Mammary epithelial cell (primary cell): ENCODE measurements at places on chromosomes 13 and 19. TPM values are rescaled to one million over a fixed set of nuclear protein-coding genes. Genes with fewer than 3 reads are reported as not detected.

The PGLYRP1 gene
- polyA plus RNA-seq: not detected

DNA sequence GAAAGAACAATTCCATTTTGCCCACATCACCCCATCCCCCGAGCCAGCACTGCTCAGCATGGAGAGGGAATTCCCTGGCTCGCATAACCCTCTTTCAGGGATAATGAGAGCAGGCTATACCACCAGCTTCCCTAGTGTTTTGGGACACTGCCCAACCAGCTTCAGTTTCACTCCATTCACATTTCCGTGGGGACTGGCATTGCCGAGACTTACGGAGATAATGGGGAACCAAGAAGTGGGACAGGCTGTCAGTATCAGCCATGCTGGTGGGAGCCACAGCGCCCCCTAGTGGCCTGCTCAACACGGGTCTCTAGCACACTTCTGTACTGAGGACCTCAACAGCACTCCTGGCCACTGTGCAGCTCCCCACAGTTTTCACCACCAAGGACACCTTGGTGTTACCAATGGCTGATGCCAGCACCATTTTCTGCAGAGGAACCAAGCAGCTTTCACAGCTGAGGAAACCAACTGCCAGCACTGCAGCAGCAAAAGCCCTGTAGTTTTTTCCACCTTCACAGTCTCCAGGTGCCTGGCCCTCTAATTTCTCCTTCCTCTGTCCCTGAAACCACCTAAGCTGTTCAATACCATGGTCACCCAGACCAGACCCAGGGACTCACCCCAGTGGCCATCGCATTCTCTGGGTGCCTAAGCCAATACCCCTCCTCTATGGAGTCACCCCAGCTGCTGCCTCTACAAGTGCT is 23.7 kb downstream of the SLC6A16 start:
- peak; percentile 57 for DNase-seq

The KIR3DL2 gene
- not detected for polyA plus RNA-seq

- DNase-seq: no peak
Observed at GRCh38 chr19:46022431-46023310, at the start of gene PGLYRP1. Gene PGLYRP1 (minus strand): TSS chr19:46023053. CDS start chr19:46023021, 32 bp downstream.

The ZNF677 gene
- polyA plus RNA-seq: 7.4 TPM

The ZNF43 gene
- 1.4 TPM for polyA plus RNA-seq

The MTUS2 gene
- 0.22 TPM for polyA plus RNA-seq

DNA sequence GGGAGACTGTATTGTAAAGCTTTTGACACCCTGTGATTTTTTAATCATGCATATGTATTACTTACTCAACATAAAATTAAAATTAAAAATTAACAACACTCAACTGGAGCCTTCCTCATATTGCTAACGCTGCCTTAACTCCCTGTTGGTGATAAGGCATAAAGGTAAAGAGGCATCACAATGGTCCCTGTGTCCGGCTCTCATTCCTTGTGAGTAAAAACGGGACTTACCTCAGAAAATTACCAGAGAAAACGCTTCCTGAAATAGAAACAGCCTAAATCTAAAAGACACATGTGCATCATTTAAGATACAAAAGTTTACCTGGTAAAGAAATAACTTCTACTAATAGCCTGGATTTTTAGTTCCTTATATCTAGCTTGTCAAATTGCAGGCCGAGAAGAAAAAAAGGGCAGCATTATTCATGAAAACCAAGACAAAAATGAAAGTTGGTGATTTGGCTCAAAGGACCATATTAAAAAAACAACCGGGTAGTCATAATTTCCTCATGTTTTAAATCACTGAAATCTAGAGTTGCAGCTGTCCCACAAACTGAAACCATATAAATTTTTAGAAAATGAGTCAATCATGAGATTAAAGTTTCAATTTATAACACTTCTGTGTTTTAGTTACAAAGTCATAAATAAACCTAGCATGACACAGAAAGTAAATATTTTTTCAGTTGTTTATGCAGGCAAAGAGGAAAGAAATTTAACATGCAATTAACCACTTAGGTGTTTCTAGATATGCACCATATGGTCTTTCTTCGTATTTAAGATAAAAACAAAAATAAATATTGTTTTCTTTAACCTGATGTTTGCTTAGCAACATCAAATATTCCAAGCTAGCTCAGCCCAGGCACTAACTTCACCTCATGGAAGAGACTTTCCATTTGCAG is 94.7 kb downstream of the MIPEP start:
- peak; percentile 52 for DNase-seq

- DNase-seq: no peak
Observed at GRCh38 chr13:111076155-111077013, 38.7 kb upstream of the ARHGEF7 start.

GRCh38 chr19:29887442-29887855 is 54.6 kb upstream of the URI1 start:
- no peak for DNase-seq
